H1 (cell line): ENCODE measurements at places on chromosomes 13 and 19.

DNA sequence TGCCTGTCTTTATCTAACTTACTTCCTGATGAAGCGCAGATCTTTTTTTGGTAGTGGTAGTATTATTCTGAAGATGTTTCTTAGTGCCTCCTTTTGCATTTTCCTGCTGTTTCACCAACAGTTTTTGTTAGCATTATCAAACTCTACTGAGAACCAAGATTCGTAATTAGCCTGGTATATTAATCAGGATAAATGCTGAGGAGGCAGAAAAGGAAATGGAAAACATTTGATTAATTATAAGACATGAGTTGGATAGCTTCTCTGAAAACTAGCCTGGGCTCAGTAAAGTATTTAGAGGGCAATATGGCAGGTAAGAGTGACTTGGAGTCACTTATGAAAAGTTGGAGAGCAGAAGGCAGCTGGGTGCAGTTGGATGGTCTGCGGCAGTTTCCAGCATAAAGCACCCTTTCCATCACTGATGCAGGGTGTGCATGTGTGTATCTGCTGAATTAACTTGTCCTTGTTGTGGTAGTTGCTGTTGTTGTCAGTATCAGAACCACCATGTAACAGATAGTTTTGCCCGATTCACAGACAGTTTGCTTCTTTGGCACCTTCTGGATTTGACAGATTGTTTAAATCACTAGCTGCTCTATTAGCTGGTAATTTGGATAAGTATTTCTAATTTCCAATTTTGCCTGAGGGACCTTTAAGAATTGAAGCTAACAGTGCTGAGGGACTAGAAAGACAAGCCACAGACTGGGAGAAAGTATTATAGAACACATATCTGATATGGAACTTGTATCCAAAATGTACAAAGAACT, 6.9 kb upstream of the TNFRSF19 start:
- DNase-seq, result no peak

GRCh38 chr13:89610331-89610730, 1737.2 kb upstream of the MIR17HG start:
- DNase-seq, result no peak

DNA sequence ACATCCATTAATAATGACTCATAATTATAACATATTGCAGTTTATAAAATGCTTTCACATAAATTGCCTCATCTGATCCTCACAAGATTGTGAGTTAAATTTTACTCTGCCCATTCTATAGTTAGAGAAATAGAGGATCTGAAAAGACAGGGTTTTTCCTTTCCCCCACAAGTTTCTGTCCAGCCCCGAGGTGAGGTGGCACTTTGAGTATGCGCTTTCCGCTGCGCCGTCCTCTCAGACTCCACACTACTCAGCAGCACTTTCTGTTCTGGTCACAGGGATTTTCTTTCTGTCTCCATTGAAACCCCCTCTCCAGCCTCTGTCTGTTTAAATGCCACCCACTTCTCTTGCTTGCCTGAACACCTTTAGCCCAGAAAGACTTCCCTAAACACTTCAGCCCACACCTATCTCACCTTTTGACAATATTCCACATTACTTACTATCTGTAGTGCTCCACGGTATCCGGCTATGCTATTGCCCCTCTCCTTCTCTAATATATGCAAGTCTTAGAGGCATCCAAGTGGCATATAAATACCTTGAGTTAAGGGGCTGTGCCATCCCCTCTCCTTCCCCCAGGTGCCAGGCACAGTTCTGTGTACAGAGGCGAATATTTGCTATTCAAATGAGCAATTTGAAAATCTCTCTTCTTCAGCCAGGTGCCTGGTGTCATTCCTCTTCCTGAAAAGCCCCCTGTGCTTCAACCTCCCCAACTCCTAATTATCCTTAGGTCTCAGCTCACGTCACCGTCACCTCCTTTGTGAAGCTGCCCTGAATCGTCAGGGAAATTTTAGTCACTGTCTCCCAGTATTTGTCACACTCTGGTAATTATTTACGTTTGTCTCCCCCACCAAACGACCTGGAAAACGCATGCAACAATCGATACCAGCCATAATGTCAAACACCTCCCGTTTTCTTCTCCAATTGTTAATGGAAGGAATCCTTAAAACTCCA, 268.7 kb downstream of the NHLRC3 start:
- DNase-seq, result no peak

- no peak for DNase-seq
Measured at GRCh38 chr19:16655727-16656126, 4.2 kb downstream of the SMIM7 start.

DNA sequence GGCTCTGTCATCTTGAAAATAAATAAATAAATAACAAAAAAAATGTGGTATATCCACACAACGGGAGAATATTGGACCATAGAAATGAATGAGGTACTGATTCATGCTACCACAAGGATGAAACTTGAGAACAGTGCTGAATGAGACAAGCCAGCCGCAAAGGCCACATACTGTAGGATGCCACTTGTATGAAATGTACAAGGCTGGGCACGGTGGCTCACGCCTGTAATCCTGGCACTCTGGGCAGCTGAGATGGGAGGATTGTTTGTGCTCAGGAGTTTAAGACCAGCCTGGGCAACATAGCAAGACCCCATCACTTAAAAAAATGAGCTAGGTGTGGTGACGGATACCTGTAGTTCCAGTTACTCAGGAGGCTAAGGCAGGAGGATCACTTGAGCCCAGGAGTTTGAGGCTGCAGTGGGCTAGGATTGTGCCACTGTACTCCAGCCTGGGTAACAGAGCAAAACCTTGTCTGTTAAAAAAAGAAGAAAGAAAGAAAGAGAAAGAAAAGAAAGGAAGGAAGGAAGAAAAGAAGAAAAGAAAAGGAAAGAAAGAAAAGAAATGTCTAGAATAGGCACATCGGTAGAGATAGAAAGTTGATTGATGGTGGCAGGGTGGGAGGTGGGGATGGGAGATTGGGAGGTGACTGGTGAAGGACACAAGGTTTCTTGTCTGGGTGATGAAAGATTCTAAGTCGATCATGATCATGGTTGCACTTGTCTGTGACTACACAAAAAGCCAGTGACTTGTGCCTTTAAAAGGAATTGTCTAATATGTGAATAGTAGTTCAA, 20.3 kb downstream of the HPN start:
- DNase-seq, result no peak

DNA sequence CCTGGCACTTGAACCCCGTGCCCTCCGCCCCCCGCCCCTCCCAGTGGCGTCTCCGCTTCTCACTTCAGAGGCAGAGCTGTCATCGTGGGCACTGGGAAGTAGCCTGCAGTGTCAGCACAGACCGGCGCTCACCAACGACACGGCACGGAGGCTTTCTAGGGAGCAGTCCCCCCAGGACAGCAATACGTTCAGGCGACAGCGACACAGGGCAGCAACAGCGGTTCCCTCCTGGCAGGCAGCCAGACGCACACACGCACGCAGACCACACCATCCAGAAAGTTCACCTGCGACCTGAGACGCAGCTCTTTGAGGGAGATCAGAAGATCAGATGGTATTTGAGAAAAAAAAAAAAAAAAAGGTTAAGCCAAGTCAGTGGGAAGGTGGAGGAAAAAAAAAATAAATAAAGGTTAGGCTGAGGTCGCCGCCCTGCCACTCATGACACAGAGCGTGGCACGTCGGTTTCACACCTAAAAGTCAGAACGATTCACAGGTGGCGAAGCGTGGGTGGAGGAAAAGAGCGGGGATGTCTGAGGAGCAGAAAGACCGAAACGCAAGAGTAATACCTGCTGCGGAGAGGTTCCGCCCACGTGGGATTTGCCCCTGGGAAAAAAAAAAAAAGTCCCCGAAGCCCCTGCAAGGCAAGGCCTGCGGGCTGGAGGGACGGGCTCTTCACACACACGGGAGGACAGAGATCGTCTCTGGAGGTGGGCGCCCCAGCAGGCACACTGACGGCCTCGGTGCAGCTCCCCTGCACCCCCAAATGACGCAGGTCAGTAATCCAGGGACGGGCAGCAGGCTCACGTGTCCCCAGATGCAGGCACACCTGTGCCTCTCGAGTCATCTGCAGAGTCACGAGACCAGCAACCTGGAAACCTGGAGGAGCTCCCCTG, 94.5 kb downstream of the GNG7 start:
- DNase-seq, result no peak

GRCh38 chr13:40069173-40070044, 413.9 kb downstream of the COG6 start:
- no peak for DNase-seq
